Large intestine (tissue), 12 donors: ENCODE measurements at places on chromosomes 3 and 15. TPM values are rescaled to one million over a fixed set of nuclear protein-coding genes. Genes with fewer than 3 reads are reported as not detected.

Gene TMEM40
- 0.10 TPM for polyA plus RNA-seq

Gene CILP
- 2.8 TPM for polyA plus RNA-seq

Gene GNAT1
- polyA plus RNA-seq: not detected

Gene PDZRN3
- 40.7 TPM for polyA plus RNA-seq

Gene FBN1
- polyA plus RNA-seq: 49.6 TPM
